NCI-H1436 treated with DMSO at 0.1 percent for 48 hours (cell line): ENCODE measurements at places on chromosomes 1 and 21.

DNA sequence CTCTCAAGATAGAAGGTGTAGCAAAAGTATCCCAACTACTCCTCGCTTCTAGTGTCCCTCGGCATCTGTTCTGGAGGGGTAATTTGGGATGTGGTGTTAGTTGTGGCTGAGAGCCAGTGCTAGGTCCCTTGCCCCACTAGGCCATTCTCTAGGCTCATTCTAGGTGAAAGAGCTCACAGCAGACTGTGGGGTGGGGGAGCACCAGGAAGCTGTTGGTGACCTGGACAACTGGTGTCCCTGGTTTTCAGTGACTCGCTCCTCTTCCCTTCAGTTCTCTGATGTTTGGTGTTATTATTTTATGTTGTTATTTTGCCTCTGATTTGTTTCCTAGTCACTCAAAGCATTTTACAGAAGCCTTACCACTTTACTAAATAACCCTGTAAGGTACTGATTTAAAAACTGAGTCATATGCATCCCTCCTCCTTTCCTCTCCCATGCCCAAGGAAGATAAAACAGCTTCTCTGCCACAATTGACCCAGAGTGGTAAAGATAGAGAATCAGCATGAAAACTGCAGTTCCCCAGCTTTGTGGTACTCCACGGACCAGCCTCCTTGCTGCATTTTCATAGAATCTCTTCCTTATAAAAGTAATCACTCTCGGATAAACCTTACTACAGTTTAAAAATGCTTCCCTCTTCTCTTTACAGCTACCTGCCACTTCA is 14.1 kb downstream of the DYRK3 start:
- DNase-seq, result no peak

DNA sequence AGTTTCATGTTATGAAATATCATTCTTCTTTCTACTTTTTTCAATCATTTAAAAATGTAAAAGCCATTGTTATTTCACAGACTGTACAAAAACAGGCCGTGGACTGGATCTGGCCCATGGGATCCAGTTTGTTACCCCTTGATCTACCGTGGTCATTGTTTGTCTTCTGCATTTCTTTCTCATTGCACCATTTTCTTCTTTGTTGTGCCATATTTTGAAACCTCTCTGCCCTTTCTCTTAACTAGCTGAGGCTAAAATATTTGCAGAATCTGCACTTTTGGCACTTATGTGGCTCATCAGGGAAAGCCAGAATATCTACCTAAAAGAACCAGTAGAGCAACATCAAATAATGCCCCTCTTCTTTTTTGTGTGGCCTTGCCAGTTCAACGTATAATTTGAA is 50.5 kb downstream of the DNAJC6 start:
- no peak for DNase-seq

DNA sequence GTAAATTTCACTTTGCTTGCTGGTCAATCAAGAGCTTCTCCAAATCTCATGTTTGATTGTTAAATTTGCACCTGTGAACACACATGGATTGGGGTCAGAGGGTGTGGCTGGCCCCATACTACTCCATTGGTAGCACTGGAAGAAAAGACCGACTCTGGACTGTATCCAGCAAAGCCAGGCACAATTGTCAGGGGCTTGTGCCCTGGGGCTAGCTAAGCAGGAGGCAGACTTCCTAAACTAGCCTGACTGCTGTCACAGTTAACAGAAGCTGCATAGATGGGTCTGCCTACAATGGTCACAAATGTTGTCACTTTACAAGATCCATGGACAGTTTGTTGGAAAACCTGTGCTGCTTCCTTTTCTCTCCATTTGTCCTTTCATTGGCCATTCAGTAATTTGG is 421.0 kb downstream of the DSCAM start:
- DNase-seq, result no peak

- DNase-seq, result no peak
These were observed 26.9 kb upstream of the RAP1A start for GRCh38 chr1:111592389-111593361.
